Upper lobe of right lung (tissue), 1 donor: ENCODE measurements at places on chromosomes 1 and 21. TPM values are rescaled to one million over a fixed set of nuclear protein-coding genes. Genes with fewer than 3 reads are reported as not detected.

DNA sequence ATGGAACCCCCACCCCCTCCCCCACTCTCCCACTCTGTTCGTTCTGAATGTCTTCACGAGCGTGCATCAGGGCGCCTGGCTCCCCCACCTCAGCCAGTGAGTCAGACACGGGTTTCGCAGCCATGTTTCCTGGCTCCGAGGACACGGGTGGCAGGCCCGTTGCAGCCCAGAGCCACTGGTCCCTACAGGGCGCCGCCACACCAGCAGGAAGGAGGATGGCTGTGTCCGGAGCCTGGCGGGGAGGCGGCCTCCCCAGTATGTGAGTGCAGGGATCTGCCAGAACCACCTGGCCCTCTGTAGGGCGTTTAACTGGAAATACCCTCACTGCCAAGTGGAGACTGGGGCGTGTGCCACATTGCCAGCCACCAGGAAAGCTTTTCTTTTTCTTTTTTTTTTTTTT, 18.5 kb downstream of the CSTB start:
- peak overlapping the region; percentile 71 for H3K27ac ChIP-seq
- H3K4me3 ChIP-seq, result no peak overlapping the region
- no peaks in the 10 kb centered on the region for H3K27me3 ChIP-seq
- no peak for DNase-seq
- H3K36me3 ChIP-seq, result peaks cover 78% of the 10 kb centered on the region

DNA sequence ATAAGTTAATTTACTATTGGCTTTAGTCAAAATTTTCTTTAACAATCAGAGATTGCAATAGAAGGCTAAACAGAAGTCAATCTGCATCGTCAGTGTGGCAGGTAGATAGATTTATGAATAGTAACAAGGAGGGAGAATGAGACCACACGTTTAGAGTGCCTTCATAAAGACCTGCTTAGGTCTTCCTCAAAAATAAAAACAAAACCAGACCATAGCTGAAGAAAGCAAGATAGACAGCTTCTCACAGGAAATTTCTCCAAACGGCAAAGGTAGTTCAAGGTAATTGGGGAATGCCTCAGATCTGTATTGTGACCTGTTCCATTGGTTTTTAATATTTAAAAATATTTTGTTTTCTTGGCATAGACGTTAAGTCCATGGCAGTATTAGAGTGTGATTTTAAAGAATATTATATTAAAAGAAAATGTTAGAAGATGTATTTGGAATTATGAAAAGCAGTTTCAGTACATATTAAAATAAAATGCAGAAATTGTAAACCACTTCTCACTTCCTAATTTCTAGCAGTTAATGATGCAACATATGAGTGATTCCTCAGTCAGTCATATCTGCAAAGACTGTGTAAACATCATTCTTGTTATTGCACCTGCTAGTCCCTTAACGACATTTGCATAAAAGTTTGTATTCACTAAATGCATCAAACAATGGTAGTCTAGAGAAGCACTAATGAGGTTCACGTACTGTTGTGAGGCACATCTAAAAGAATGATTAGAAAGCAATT, 278.0 kb downstream of the HLX start:
- H3K27ac ChIP-seq, result no peak overlapping the region
- H3K4me3 ChIP-seq, result no peak overlapping the region
- H3K36me3 ChIP-seq, result no peaks in the 10 kb centered on the region
- H3K27me3 ChIP-seq, result no peaks in the 10 kb centered on the region

S100A2 gene
- total RNA-seq, result 5.6 TPM

TESK2 gene
- total RNA-seq, result 8.4 TPM

DNA sequence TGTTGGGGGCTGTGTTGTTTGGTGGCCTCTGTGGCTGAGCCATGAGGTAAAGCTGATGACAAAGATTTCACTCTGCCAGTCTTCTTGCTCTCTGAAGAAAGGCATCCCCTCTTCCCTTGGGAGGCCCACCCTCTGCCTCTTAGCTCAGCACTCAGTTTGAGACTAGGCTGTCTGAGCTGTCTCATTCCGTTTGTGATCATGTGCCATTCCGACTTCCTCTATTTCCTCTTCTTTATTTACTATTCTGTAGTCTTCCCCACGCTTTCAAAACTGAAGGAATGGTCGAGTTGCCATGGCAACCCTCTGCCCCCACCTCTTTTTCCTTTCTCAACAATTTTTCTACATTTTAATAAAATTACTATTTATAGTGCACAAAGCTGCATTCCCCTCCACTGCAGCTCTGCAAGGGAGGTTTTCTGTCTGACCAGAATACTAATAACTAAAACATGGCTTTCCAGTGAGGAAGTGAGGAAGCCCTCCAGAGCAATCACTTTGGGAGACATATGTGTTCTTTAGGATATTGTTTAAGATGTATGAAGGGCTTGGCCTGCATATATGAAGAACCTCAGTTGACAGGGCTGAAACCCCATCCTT, 30.8 kb downstream of the KCNA3 start:
- DNase-seq, result no peak
- no peaks in the 10 kb centered on the region for H3K36me3 ChIP-seq
- no peak overlapping the region for H3K27ac ChIP-seq
- H3K4me3 ChIP-seq, result no peak overlapping the region
- H3K27me3 ChIP-seq, result no peaks in the 10 kb centered on the region

IGSF5 gene
- total RNA-seq, result not detected

DNA sequence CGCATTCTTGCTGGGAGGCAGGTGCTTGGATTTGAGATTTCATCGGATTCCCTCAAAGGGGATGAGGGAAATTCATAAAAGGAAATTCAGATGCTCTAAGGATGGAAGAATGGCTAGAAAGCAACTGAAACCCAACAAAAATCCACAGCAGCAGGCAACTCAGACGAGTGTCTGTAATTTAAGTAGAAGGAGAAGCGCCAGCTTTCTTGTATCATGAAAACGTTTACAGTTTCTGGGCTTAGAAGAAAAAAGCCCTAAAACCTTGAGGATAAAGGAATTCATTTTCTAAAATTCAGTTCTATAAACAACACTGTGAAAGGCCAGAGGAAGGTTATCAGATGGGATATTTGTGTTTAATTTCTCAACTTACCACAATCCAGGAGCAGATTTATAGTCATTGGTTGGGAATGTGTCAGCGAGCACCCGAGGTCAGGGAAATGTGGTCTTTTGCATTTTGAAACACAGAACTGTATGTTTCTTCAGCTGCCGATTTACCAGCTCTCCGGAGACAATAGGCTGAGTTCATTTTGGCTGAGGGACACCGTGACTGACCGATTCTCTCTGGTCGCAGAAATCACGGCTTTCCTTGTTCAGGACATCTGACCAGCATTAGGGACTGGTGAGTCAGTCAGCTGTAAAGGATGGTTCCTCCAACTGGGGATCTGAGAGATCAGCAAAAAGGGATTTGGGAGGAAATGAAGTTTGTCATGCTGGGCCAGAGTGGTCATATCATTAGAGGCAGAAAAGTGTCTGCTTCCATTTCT, 111.6 kb upstream of the ERRFI1 start:
- H3K27me3 ChIP-seq, result no peaks in the 10 kb centered on the region
- H3K36me3 ChIP-seq, result no peaks in the 10 kb centered on the region
- DNase-seq, result no peak
- peak overlapping the region; percentile 21 for H3K27ac ChIP-seq
- H3K4me1 ChIP-seq, result peaks cover 11% of the 10 kb centered on the region

- DNase-seq, result no peak
- no peak overlapping the region for H3K27ac ChIP-seq
- no peaks in the 10 kb centered on the region for H3K36me3 ChIP-seq
- H3K4me3 ChIP-seq, result no peak overlapping the region
- no peaks in the 10 kb centered on the region for H3K27me3 ChIP-seq
These were observed 66.1 kb downstream of the ZNF644 start for GRCh38 chr1:90955769-90956168.

GRCh38 chr1:21260405-21261125, 29.7 kb downstream of the ECE1 start:
- no peaks in the 10 kb centered on the region for H3K27me3 ChIP-seq
- H3K4me1 ChIP-seq, result peaks cover 35% of the 10 kb centered on the region
- peaks cover 21% of the 10 kb centered on the region for H3K36me3 ChIP-seq
- no peak overlapping the region for H3K4me3 ChIP-seq
- H3K27ac ChIP-seq, result peak overlapping the region; percentile 73

DNA sequence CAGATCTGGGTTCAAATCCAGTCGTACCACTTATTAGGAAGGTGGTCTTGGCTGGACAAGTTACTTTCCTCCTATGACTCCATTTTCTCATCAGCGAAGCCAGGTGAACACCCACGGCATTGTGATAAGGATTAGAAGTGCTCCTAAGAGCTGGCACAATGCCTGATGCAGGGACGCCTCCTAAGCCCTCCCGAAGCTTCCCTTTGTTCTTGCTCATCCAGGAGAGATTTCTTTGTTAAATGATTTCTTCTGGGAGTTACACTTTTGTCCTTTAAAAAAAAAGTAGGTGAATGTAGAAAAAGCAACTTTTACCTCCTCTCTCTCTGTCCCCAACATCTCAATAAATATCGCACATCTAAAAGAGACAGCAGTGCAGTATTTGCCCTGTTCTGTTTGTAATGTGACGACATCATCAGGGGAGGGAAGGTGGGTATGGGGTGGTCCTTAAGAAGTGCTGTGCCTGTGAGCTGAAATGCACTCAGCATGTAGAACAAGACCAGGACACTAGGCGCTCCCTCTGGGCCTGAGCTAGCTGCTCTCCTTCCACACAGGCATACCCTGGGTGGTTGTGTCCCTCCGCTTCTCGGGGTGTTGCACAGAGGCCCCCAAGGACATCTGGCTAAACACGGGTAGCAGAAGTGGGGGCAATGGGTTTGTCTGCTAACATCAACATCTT, 43.9 kb downstream of the SUSD4 start:
- no peak for DNase-seq
- no peaks in the 10 kb centered on the region for H3K36me3 ChIP-seq
- H3K27me3 ChIP-seq, result no peaks in the 10 kb centered on the region

DNA sequence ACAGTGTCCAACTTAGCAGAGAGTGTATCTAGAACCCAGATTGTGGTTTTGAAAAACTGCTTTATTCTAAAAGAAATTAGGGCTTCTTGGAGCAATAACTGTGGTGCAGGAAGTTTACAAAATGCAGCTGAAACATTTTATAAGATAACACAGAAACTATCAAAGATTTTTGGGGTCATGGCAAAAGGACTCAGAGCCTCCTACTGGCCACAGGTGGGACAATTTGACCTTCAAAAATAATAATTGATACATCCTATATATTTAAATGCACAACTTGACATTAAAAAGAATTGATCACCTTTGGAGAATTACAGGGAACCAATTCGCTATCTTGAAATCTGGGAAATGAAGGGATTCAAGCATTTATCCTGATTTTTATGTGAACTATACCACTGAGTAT, 235.2 kb downstream of the RPS6KC1 start:
- H3K4me3 ChIP-seq, result no peak overlapping the region
- no peaks in the 10 kb centered on the region for H3K4me1 ChIP-seq
- no peaks in the 10 kb centered on the region for H3K27me3 ChIP-seq
- no peak for DNase-seq
- H3K27ac ChIP-seq, result no peak overlapping the region
- no peaks in the 10 kb centered on the region for H3K36me3 ChIP-seq

AQP10 gene
- total RNA-seq, result 0.64 TPM

A3GALT2 gene
- total RNA-seq, result not detected
